ENCODE measurements at places on chromosomes 2 and 18.

- DNase-seq = no peak
Observed at GRCh38 chr2:77017355-77017745, 504.8 kb downstream of the LRRTM4 start.

DNA sequence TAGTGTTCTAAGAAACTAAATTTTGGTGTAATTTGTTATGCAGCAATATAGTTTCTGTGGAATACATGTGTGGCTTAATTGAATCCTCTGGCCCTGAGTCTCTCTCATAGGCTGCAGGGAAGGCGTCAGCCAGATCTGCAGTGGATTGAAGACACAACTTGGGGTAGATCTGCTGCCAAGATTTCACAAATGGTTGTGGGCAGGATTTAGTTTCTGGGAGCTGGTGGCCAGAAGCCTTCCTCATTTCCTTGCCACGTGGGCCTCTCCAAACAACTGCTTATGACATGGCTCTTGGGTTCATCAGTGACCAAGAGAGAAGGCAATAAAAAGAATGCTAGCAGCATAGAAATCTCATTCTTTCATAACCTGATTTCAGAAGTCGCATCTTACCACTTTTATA is 28.2 kb downstream of the CCDC102B start:
- DNase-seq = no peak

DNA sequence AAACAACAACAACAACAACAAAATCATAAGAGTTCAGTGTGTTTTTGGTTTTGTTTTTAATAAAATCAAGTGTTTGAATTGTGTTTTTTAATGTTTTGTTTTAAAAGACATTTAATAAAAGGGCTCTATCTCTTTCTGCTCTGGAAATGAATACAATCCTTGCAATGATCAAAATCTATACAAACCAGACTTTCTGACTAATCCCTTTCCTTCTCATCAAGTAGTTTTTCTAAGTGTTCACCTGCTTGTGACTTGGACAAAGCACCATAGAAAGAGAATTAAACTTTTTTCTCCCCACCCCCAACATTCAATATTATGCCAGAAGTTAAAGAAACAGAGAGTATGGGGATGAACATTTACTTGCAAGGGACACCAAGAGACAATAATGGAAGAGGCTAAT is 61.4 kb downstream of the KCTD18 start:
- no peak for DNase-seq

DNA sequence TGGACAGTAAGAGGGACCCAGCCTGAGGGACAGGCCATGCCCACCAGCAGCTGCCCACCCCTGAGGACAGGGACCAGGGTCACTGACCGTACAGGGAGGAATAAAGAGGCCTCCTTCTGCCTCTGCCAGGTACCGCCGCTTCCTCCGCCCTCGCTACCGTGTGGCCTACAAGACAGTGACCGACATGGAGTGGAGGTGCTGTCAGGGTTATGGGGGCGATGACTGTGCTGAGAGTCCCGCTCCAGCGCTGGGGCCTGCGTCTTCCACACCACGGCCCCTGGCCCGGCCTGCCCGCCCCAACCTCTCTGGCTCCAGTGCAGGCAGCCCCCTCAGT is 2.2 kb downstream of the EMILIN1 start:
- no peak for DNase-seq

- DNase-seq = no peak
Observed at GRCh38 chr2:22893761-22894517, 491.0 kb upstream of the KLHL29 start.

DNA sequence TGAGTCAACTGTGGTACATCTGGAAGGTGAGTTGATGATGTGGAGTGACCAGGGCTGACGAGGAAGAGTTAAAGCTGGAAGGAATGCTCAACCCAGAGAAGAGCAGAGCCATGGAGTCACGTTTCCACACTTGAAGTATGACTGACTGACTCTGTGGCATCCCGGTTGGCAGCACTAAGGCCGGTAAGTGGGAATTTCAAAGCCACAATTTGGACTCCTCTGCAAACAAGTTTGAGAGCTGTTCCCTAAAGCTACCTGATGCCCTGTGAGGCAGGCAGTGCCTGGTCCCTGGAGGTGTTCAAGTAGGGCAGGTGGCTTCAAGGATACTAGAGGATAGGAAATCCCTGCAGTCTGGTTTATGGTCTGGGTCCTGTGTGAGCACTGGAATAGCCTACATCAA is 69.3 kb upstream of the ITGB6 start:
- DNase-seq = no peak

DNA sequence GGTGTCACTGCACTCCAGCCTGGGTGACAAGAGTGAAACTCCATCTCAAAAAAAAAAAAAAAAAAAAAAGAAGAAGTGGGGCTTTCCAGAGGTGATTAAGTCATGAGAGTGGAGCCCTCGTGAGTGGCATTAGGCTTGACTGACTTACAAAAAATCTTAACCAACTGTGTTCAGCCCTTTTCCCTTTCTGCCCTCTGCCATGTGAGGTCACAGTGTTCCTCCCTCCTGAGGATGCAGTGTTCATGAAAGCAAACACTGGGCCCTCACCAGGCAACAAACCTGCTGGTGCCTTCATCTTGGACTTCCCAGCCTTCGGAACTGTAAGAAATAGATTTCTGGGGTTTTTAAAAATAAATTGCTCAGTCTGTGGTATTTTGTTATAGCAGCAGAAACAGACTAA is 37.0 kb upstream of the METTL21A start:
- DNase-seq = no peak

- DNase-seq = no peak
Observed at GRCh38 chr2:128158176-128158575, 67.2 kb downstream of the UGGT1 start.

GRCh38 chr2:66897181-66897580 is 462.3 kb downstream of the MEIS1 start:
- peak; percentile 43 for DNase-seq
